ENCODE measurements at places on chromosomes 11 and 22.

DNA sequence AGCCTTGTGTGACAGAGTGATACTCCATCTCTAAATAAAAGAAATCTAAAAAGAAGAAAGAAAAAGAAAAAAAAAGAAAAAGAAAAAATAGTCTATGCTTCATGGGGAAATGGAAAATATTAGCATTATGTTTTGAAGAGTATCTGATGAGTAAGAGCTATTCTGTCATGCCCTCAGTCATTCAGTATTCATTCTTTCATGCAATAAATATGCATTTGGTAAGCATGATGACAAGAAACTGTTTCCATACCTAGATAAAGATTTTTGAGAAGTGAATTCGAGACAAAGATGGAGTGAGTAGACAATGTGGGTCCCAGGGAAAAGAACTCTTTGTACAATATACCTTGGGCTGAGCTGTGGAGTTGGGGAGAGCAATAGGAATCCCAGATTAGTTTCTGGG, 6.2 kb upstream of the IFTAP start:
- DNase-seq = no peak

GRCh38 chr11:36699271-36699670, 101.2 kb upstream of the RAG2 start:
- DNase-seq = no peak

DNA sequence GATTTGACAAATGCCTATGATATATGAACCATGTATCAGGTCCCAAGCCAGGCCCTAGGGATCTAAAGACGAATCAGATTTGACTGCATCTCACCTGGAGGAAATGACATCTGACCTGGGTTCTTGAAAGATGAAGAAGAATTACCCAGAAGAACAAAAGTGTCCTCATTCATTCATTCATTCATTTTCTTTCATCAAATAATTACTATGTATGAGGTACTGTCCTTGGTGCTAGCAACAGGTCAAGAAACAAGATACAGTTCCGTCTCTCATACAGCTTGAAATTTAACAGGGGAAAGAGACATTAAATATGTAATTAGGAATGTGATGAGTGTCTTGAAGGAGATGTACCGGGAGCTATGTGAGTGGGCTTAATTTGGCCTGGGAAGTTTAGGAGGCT, 1.8 kb upstream of the APBB1 start:
- no peak for DNase-seq

- no peak for DNase-seq
Observed at GRCh38 chr11:75766443-75767227, 1.9 kb upstream of the DGAT2 start.

DNA sequence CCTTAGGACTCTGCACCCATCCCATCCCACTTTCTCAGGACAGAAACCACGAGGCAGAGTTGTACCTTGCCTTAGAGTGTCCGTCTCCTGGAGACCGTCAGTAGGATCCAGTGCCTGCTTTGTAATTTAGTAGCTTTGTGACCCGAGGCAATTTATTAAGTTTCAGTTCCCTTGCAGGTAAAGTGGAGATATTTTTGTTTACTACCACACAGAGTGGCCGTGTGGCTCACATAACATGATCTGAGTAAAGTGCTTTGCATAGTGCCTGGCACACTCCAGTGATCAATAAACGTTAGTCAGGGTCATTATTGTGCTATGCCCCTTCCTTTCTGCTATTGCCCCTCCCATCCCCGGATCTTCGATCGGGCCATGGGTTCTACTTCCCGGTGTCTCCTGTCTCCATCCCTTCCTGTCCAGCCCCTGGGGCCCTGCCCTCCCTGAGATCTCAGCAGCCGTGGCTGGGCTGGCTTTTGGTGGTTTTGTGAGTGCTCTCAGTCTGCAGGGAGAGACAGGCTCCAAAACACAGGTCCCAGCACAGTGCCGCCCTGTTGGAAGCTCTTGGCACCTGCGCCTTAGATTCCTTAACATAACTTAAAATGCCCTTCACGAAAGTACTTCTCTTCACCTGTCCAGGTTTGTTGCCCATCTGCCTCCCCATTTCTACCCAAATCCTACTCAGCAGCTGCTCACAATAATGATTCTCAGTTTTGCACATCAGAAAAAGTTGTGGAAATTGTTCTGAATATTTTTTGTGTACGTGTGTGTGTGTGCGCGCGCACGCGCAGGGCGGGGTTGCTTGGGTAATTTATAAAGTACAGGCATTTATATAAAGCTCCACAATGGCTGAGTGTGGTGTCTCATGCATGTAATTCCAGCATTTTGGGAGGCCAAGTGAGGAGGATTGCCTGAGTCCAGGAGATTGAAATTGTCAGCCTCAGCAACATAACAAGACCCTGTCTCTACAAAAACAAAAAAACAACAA, 753.7 kb downstream of the NTM start:
- no peak for DNase-seq

- no peak for DNase-seq
Observed at GRCh38 chr22:30460147-30460546, 11.7 kb downstream of the SEC14L3 start.

DNA sequence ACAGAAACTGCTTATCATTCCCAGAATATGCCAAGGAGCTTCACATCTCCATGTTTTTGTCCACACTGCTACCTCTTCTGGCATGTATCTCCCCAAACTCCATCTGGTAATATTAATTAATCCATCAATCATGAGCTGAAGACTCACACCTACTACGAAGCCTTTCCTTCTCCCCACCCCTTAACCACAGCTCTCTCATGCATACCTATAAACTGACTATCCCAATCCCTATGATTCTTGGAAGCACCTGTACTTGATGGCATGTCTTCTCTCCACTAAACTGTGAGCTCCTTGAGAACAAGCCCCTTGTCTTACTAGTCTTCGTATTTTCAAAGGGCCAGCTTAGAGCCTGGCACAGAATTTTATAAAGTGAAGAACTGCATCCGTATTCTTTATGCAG, 47.3 kb downstream of the RELT start:
- no peak for DNase-seq

DNA sequence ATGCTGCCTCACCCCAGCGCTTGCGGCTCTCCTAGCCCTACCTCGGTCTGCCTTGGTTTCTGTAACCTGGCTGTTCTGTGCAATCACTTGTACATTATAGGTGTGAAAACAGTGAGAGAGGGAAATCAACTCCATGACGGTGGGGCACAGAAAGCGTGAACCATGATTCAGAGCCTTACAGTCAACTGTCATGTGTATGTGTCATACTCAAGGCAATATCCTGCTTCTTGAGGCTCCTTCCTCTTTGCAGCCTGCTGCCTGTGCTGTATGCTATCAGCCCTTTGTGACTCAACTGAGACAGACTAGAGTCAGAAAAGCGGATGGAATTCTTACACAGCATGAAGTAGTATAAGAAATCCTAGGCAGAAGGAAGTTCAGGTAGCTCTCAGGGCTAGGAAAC, 2.1 kb downstream of the NRIP3 start:
- DNase-seq = peak; percentile 65

- DNase-seq = no peak
Observed at GRCh38 chr11:9385327-9385899, 961 bp downstream of the IPO7 start.

- no peak for DNase-seq
Observed at GRCh38 chr22:36608987-36609386, 80.0 kb upstream of the EIF3D start.

DNA sequence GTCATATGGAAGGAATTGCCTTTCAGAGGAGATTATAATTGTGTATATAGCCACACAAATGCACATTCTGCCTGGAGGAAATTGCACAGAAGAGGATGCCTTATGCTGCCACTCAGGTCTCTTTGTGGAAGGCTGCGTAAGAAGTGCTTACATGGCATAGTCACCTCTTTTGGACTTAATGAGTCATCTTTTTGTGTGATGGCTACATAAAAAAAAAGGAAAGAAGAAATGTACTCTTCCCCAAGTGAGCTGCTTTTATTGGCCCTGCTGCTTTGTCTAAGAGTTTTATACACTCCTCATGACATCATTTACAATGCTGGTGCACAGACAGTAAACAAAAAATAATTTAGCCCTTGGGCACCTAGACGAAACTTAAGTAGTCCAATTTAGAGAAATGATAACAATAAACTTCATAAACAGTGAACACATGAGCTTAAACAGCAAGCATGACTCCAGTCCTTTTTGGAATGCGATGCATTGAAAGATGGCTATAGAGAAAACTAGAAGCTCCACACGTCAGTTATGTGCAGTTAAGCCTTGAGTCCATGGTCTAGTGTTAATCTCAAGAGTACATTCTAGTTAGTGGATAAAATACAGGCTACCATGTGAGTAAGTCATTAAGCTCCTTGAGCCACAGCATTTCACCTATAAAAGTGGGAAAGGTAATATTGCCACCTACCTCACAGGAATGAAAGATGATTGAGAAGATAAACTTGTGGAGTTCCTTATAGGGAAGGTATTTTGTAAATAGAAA, 12.0 kb downstream of the CSTPP1 start:
- peak; percentile 72 for DNase-seq

- DNase-seq = no peak
Observed at GRCh38 chr11:57698843-57699365, 13.1 kb downstream of the MED19 start.

GRCh38 chr11:8269636-8270035, 6.0 kb upstream of the LMO1 start:
- DNase-seq = no peak

GRCh38 chr22:32336121-32336603, 21.5 kb upstream of the RFPL3 start:
- no peak for DNase-seq

DNA sequence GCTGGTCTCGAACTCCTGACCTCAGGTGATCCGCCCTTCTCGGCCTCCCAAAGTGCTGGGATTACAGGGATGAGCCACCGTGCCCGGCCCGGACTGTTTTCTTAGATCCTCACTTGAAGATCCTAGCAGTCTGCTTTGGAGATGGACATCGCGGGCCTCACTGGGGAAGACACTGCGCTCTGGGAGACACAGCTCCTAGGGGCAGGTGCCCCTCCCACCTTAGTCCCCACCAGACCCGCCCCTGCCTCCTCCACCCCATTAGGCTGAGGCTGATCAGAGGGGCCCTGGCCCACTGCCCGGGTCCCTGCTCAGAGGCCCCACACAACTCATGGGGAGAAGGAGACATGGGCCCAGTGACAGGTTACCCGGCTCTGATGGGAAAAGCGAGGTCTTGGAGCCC, 11.3 kb upstream of the LTO1 start:
- no peak for DNase-seq

DNA sequence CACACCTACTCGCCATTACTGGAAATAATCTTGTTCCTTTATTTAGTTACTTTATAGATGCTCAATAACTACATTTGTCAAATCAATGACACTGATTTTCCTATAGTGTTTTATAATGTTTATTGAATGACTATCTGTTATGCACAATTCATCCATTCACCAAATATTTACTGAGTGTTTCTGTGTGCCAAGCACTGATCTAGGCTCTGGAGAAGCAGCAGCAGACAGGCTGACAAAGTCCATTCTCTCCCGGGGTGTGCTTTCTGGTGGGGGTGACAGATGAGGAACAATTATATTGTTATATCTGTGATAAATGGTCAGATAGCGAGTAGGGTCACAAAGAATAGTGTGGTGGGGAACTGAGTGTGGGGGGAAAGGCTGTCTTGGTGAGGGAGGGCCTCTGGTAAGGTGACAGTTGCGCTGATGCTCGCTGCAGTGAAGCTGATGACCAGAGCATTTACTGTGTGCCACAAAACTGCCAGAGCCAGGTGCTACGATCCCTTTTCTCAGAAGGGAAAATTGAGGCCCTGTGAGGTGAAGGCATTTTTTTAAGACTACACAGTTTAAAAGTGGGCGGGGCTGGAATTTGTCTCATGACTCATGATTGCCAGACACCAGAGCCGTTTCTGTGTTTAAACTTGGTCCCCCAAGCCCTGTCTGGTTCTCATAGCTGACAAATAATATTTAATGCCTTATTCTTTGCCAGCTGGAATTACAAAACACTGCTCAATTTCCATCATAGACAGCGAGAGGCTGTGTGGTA, 10.2 kb downstream of the PACS1 start:
- DNase-seq = no peak

GRCh38 chr22:49686495-49687219, 141.0 kb downstream of the BRD1 start:
- no peak for DNase-seq

DNA sequence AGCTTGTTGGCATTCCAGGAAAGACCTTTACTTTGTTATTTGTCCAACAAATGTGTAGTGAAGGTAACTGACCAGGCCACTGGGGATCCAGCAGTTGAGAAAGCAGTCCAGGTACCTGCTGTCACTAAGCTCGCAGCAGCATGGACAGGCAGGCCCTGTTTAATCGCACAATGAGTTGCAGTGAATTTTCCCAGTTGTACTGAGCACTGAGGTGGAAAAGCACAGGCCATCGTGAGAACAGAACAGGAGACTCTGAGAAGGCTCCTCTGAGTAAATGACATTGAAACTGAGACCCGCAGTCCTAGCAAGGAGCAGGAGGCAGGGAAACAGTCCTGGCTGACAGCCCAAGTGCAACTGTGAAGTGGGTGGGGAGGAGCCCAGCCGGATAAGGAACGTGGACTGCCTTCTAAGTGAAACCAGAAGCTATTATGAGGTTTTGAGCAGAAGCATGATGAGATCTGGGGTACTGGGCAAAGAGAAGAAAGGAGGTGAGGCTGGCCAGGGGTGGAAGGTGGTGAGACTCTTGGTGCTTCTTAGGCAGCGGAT, 39.8 kb upstream of the CDON start:
- no peak for DNase-seq

DNA sequence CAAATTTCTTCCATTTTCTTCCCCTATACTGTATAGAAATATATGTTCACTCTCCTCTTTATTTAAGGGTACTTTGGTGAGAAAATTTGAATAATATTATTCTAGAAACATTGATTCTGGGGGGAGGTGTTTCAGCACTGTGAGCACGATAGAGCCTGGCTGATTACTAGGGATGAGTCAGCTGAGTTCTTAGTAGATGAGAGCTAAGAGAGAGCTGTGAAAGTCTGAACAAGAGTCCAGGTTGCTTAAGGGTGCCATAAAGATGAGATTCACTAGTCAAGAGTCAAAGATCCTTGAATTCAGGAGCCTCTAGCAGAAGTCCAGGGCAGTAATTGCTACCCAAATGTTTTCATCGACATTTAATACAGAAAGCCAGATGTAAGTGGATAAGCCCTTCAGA, 756.6 kb upstream of the API5 start:
- no peak for DNase-seq

GRCh38 chr22:49008682-49009235, 818.9 kb downstream of the BRD1 start:
- DNase-seq = no peak

GRCh38 chr11:12671370-12671769, 2.9 kb upstream of the TEAD1 start:
- DNase-seq = no peak

DNA sequence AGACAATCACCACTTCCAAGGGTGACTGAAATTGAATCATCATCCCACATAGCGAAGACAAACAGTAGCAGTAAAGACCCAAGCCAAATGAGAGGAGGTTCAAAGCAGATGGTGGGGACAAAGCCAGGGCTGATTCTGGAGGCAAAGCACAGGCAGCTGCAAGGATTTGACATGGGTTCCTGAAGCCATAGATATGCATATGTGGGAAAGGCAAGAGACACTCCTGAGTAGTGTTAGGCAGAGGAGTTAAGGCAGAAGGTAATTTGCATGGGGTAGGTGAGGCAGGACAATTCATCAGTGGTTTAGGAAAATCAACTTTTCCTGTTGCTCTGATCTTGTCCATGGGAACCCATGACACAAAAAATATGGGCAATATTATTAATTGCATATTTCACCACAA, 462.8 kb downstream of the FAM181B start:
- DNase-seq = no peak
